Right forelimb (tissue), 1 donor: ENCODE measurements at places on chromosomes 6 and 20.

DNA sequence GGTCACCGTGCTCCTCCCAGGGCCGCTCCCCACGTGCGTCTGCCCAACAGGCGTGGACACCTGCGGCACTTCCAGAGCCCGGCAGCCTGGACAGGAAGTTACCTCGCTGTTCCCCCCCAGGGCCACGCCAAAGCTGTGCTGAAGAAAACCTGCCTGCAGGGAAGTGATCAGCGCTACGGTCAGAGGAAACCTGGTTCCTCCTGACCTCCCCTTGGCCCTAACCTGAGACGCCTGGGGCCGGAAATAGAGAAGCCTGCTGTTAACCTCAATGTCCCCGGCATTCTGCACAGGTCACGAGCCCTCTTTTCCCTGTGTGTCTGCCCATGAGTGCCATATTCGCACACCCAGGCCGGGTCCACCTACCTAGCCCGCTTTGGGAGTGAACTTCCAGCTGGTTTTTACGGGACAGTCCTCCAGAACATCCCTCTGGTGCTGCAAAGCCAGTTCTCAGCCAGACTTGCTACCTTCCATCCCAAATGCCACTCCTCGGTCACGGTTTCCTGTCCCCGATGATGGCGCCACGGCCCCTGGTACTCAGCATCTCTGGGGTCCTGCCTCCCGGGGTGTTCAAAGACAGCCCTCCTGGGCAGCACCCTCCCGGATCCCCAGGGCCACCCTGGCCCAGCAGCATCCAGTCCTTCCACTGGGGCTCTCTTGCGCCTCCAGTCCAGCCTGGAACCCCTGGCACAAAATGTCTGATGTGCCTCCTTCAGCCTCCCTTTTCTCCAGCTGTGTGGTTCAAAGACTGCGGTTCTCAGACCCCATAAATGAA is 12.0 kb upstream of the IRF4 start:
- no peak for DNase-seq

- DNase-seq, result peak; percentile 65
These were observed 8.4 kb downstream of the CYP21A2 start for GRCh38 chr6:32046450-32047083.

DNA sequence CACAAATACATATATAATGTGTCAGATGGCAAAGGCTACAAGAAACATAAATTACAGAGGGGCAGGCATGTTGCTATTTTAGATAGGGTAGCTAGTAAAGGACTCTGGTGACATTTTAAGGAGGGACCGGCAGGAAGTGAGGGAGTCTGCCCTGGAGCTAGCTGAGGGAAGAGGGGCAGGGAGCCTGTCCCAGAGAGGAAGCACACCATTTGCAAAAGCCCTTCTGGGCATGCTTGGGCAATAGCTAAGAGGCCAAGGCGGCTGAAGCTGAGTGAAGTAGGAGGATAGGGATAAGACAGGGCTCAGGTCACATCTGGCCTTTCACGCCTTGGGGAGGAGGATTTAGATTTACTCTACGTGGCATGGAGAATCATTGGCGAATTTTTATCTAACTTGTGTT is 96.2 kb downstream of the RTN4IP1 start:
- DNase-seq, result no peak

GRCh38 chr20:18041462-18041861 is 16.3 kb downstream of the OVOL2 start:
- DNase-seq, result no peak

GRCh38 chr20:50977066-50978021 is 18.7 kb downstream of the MOCS3 start:
- DNase-seq, result no peak

- no peak for DNase-seq
These were observed 473.6 kb downstream of the EPHA7 start for GRCh38 chr6:92945799-92946198.

- no peak for DNase-seq
These were observed 7.4 kb upstream of the CD83 start for GRCh38 chr6:14110001-14110818.

DNA sequence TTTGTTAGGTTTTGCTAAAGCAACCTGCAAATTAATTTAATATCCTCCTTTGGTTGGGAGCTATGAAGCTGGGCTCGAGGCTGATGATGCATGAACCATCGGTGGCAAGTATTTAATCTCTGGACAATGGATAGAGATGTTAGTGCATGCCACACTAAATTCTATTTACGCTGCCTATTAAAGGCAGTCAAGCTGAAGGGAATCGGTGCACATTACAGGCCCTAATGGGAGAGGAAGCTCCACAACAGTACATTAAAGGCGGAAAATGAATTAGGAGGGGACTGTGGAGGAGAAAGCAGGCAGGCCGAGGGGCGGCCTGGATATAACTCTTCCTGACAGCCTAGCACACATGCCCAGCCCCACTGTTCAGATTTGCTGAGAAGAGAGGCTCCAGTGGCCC is 132.4 kb upstream of the MAFB start:
- DNase-seq, result no peak

DNA sequence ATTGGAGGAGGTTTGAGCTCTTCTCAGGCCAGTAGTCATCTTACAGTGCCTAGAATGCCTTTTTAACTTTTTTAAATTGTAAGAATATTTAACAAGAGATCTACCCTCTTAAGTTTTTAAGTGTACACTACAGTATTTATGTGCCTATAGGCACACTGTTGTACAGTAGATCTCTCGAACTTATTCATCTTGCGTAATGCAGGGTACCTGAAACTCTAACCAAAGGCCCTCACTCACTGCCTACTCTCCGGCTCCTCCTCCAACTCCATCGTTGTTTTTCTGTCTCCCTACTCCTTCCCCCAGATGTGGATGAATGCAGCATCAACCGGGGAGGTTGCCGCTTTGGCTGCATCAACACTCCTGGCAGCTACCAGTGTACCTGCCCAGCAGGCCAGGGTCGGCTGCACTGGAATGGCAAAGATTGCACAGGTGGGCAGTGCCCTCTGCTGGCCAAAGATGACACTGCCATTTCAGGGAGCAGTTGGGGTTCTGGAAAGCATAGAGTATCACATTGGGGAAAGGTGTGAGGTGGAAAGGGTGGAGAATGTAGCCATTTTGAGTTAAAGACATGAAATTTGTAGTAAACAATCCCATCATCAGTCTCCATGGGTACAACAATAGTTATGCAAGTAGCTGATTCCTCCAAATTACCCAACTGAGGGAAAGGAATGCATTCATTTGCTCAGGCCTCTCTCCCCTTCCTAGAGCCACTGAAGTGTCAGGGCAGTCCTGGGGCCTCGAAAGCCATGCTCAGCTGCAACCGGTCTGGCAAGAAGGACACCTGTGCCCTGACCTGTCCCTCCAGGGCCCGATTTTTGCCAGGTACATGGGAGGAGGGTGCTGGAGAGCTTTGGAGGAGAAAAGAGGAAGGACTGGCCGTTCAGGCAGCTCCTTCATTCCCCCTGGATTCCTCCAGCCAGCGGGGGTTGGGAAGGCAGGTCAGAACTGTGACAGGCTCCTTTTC is 18.4 kb upstream of the ZNF76 start:
- peak; percentile 87 for DNase-seq

DNA sequence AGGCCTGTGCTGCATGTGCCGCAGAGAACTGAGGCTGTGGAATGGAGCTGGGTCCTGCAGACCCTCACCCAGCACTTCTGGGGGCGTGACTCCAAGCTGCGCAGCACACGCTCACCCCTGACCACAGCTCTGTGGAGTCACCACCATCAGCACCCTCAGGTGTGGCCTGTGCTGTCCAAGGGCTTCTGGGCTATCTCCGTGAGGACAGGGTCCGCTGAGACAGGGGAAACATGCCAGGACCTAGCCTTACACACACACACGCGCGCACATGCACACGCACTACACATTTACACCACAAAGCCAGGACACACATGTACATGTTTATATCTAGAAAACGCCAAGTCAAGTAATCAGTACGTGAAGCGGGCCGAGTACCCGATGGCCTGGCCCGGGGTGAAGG is 26.8 kb upstream of the TCFL5 start:
- no peak for DNase-seq

- DNase-seq, result no peak
These were observed 231.8 kb downstream of the BCKDHB start for GRCh38 chr6:80338201-80338836.

- DNase-seq, result no peak
These were observed 188.2 kb upstream of the FOXQ1 start for GRCh38 chr6:1123386-1124375.
